ENCODE measurements at places on chromosomes 1 and 21. TPM values are rescaled to one million over a fixed set of nuclear protein-coding genes. Genes with fewer than 3 reads are reported as not detected.
A peak's percentile ranks its signal among the peaks of the same experiment; 100 is the strongest.

Gene TFF1
- total RNA-seq: not detected

Gene OLFML3
- 9.5 TPM for total RNA-seq

Gene TRPM2
- 0.69 TPM for total RNA-seq

Gene NPHS2
- total RNA-seq: not detected

Gene CYYR1
- 20.4 TPM for total RNA-seq

Gene ADAMTS5
- 2.5 TPM for total RNA-seq

Gene SIPA1L2
- 18.5 TPM for total RNA-seq

Gene LIN28A
- total RNA-seq: not detected

Gene NR1I3
- total RNA-seq: not detected

Gene EDN2
- total RNA-seq: not detected

Gene TDRD10
- 0.50 TPM for total RNA-seq

DNA sequence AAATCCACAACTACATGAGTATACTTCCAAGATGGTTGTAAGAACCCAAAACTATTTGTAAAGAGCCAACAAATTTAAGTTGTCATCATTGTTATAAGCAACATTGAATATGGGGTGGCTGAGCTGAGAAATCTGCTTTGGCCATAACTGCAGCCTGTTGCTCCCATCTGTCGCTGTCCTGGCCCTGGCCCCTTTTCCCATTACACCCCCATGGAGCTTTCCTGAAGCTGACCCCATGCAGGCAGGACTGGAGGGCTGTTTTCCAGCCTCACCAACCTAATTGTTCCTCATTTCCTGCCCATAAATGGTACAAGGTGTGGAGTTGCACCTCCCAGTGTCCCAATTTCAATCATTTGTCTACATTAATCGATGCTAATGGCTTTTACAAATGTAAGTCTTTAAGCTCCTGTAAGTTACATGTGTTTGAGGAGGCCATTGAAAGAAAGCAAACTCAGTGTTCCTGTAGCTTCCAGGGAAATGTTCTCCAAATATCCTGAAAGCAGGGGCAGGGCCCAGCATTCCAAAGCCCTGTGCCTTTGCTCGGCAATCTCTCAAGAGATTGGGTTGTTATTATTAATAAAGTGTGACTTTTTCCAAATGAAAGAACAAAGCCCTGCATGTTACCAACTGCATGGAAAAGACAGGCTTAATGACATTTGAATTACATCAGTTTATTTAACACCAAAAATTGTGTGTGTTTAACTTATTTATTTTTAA lies 545.9 kb downstream of the PLPP3 start:
- DNase-seq: no peak

- DNase-seq: peak; percentile 90
These were observed at the start of gene ZNHIT6 for GRCh38 chr1:85707990-85708828. Gene ZNHIT6 (minus strand): TSS chr1:85708433. CDS start chr1:85708284, 149 bp downstream.

- peak; percentile 92 for DNase-seq
These were observed 7.4 kb downstream of the EFNA4 start for GRCh38 chr1:155070721-155071569.

DNA sequence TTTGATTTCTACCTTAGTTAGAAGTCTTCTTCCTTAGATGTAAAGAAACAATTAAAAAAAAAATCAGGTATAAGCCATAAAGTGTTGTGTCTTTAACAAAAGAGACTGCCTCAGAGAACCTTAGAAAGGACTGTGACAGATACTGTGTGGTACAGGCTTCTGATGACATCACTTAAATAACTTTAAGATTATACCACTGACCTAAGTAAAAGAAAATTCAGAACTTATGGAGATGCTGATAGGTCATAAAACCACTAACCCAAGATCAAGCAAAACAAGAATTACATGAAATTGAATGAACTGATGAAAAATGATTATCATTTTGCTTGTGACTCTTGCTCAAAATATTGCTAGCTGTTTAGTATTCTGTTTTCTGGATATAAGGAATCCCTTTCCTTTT lies 220.8 kb downstream of the NRIP1 start:
- DNase-seq: no peak

GRCh38 chr1:192225703-192226102 lies 67.4 kb downstream of the RGS18 start:
- no peak for DNase-seq

DNA sequence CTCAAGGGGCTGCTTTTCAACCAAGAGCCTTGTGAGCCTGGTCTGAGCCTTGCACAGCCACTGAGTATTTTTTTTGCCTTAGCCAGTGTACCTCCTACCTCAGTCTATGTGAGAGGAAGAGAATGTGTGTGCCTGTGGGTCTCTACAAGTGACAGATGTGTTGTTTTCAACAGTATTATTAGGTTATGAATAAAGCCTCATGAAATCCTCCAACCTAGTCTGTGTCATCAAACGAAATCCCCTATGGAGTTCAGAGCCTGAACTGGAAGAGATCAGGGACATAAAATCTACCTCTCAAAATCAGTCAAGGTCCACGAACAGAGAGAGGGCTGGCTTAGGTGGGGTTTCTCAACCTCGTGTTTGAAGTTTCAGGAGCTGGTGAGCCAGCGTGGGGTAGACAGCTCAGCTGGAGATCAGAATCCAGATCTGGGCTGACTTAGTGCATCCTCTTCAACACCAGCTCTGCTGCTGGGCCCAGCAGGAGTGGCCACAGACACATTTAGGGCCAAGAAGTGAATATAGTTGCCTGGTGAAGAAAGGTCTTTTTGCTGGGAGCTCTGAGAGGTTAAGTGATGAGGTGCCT lies 8.2 kb downstream of the XKR8 start:
- DNase-seq: no peak

- DNase-seq: peak; percentile 92
These were observed 26.6 kb upstream of the LMX1A start for GRCh38 chr1:165383067-165383466.

DNA sequence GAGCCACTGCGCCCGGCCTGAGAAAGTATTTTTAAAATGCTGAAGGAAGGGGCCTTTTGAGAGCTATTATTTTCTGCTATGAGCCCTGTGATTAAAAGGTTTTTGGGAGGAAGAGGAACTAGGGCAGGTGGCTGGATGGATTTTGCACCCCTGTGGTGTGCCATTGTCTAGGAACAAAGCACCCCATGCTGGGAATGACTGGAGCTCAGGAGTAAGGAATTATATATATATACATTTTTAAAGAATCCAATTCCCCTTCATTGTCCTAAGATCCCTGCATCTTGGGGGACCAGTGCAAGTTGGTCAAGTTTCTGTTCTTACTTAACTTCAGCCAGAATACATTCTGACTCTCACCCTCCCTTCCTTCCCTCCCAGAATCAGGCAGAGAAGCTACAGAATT lies 91.6 kb downstream of the ZNF648 start:
- DNase-seq: no peak

DNA sequence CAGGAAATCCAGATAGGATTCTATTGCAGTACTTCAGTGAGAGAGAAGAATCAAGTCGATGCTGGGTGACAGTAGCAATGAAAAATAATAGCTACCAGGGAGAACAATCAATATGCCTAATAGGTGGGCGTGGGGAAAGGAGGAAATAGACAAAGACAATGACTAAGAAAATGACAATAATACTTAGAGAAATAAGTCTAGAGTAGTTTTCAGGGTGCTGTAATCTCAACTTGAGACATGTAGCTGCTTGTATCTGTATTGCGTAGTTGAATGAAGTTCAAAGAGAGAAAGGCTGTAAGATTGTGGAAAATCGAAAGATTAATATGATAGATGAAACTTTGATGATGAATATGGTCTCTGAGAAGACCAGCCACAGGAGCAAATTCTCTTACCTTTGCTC lies 2.6 kb downstream of the STXBP3 start:
- no peak for DNase-seq

- DNase-seq: no peak
These were observed 115.6 kb downstream of the CCDC185 start for GRCh38 chr1:223508796-223509195.

DNA sequence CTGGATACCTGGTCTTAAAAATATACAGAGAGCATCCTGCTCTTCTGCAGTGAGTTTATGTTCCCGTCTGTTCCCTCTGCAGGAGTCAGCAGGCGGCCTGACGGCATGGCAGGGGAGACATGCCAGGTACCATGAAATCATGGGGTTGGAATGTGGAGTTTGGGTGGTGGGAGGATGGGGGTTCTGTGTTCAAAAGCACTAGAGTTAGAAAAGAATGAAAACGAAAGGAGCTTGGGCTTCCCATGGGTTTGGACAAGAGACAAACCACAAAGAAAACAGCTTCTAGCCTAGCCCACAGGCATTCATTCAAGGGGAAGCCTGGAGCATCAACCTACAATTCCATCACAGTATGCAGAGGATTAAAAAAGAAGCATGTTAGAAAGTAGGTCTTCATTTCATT lies 59.9 kb downstream of the WARS2 start:
- DNase-seq: no peak

DNA sequence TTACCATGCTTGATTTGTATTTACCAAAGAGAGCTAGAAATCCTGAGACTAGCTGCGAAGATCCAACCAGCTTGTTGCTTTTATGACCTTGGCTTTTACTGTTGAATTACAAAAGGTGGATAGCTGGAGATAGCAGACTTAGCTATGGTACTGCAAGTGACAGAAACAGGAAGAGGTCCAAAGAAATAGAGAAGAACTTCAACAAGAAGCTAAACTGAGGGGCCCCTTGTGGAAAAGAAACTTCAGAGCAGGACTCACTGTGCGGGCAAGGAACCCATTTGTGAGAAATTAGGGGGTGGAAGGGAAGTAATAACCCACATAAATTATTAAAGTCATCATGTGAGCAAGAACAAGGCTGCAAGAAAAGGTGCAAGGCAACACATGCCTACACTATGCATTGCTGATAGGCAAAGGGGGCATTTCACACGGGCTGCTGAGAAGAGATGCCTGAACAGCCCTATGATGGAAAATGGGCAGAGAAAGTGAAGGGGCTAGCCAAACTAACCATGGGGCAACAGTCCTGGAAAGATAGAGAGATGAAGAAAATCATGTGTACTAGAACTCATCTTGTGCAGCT lies 116.6 kb upstream of the PRDX6 start:
- DNase-seq: no peak

DNA sequence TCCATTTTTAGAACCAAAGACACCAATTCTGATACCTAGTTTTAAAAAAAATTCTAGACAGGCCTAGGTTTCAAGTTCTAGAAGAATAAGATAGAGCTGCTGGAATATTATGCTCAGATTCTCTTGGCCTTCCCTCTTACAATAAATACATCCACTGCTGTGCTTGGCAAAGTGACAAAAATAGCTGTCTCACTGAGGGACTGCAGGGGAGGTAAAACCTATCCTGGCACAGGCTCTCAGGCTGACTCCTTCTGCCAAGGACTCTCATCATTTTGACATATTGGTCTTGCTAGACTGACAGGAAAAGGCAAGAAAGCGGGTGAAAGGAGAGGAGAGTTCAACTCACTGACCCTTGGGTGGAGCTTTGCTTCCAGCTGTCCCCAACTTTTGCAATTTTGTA lies 197.0 kb upstream of the LHX8 start:
- DNase-seq: no peak
